ENCODE measurements at places on chromosomes 16 and 17.

- no peak for DNase-seq
Measured at GRCh38 chr16:10121491-10121890, 60.7 kb downstream of the GRIN2A start.

DNA sequence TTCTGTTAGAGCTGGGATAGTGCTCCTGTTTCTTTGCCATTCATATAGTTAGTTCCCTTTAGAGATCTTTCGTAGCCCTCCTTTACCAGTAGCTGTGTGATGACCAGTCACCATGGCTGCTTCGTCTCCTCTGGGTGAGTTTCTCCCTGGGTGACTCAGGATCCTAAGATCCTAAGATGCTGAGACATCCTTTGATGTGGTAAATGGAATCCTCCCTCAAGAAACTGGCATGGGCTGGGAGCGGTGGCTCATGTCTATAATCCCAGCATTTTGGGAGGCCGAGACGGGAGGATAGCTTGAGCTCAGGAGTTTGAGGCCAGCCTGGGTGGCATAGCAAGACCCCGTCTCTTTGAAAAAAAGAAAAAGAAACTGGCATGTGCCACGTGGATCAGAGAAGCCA is 5.9 kb downstream of the PHAF1 start:
- no peak for DNase-seq

GRCh38 chr17:2406271-2406902 is 5.5 kb upstream of the MNT start:
- DNase-seq, result no peak

DNA sequence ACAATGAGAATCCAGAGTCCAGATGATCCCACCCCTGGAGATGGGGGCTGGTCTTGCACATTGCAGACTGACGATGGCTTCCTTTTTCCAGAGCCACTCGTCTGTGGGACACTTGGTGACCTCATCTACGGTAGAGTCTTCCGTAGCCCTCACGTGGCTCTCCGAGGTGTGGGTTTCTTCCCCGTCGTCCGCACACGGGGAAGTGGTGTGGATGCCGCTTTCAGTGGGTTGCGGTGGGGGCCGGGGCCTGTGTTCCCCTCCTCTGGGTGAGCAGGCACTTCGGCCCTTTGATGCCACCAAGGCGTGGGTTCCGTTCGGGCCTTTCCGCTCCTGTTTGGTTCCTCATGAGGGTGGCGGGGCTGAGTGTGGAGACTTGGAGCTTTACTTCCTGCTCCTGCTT is 21.4 kb downstream of the BAIAP2 start:
- no peak for DNase-seq

DNA sequence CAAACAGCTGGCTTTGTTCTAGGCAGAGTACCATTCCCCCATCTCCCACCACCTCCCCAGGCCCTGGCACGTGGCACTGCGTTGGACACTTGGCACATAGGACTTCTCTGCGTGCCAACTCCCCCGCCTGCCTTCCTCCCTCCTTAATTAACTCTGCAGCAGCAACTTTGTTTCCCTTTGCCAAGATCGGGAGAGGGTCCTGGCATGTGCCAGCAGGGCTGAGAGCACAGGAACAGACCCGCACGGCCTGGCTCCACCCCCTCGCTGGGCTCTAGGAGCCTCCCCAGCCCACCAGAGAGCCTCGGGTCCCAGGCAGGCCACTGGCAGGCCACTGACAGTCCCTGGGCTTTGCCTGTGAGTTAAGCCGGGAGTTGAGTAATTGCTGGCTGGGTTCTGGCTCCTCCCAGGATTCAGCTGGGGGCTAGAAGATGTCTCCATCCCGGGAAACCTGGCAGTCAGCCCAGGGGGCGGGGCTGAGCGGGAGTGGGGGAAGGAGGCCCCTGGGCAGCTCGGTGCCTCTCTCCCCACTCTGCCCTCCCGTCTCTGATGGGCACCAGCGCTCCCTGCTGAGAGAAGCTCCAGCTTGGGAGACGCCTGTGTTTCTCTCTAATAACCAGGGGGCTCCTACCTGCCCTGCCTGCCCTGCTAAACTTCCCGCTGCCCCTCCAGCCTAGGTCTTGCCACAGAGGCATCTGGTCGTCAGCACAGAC is 224.0 kb upstream of the TNRC6C start:
- DNase-seq, result no peak

DNA sequence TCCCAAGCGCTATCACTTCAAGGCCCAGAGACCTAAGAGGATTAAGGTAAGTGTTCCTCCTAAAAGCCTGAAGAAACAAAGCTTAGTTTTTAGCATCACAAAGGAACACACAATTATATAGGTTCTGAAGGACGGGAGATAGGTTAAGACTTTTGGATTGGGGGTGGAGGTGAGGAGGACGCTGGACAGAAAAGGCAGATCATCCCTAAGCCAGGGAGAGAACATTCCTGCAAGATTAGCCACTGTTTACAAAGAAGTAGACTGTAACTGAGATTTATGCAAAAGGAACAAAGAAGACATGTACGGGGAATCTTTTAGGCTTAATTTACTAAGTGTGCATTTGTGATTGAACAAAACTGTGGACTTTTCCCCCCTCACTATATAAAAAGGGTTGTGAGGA is 184.1 kb upstream of the IRX5 start:
- no peak for DNase-seq

GRCh38 chr17:65097110-65097509 is 40.1 kb upstream of the RGS9 start:
- no peak for DNase-seq

- no peak for DNase-seq
Measured at GRCh38 chr17:44627513-44628242, 28.6 kb upstream of the MEIOC start.

DNA sequence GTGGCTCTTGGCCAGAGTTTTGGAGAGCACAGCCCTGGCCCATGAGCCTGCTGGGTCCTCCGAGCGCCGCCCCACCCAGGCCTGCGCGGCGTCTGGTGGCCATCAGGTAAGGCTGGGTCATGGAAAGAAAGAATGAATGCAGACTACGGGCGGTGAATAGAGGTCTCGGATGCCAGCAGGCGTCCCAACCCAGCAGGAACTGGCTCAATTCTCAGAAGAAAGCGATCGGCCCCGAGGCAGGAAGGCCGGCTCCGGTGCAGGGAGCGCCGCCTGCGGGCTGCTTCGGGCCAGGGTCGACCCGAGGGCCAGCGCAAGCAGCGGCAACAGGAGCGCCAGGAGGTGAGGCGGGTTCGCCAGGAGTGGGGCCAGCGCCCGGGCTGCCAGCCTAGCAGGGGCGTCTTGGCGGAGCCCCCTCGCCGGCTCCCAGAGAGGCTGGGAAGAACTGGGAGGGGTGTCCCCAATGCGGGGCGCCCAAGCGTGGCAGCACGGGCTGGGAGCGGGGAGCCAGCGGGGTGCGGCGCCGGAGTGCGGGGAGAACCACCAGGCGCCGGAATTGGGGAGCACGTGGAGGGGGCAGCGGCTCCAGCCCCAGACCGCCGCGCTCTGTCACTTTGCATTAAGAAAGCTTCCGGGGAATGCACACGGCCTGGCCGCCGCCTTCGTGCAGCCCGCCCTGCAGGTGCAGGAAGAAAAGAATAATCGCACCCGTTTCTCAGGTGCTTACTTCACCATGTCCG is 7.1 kb upstream of the TMC5 start:
- DNase-seq, result no peak

GRCh38 chr16:30665155-30665829 is 7.1 kb downstream of the FBRS start:
- DNase-seq, result no peak

GRCh38 chr16:86241681-86242080 is 268.6 kb upstream of the FOXF1 start:
- DNase-seq, result no peak

DNA sequence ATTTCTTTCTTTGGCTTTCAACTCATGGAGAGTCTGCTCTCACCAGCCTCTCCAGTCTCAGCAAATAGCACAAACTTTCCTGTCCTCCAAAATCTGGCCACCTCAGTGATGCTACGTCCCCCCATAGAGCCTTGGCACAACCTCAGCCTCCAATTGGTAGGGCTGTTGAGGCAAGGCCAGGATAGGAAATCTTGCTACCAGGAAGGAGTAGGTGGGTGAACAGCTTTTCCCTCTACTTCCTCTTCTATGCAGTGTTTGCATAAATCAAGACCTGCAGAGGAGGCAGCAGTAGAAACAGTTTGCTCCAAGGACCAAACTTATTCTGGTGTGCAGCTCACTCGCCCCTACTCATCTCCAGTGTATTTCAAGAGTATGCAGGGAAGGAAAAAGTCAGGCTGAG is 701 bp upstream of the DPEP2 start:
- DNase-seq, result no peak
